T-helper 22 cell (primary cell): ENCODE measurements at places on chromosomes 3 and 15.

DNA sequence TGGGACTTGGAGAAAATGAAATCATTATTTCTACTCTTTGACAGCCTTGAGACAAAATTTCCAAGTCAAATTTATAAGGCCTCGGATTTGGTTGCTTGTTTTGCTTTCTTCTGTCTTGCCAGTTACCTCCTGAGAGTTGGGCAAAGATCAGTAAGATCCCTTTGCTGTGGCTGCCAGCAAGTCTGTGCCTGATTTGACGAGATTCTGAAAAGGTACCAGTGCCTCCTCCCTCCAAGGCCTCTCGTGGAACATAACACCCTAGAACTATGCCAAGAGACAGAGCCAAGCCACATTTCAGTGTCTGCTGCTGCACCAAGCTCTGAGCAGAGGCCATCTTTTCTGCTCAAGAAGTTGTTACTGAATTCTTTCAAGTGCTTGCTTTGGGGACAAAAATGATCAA, 61.0 kb downstream of the GTPBP8 start:
- no peak for DNase-seq

DNA sequence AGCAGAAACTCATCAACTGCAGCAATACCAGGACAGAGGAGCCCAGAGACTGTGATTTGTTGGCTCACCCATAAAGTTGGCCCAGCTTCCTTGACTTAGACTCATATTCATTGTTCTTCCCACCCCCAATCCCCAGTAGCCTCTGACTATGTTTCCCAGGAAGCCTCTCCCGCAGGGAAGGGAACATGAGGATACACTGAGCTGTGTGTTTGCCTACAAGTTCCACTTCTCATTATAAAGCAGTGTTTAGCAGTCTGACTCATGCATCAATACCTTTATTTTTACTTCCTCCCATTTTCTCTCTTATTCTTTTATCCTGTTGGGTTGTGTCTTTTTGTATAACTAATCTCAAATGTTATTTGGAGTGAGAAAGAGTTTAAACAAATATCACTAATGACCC, 111.6 kb upstream of the PHLDB2 start:
- DNase-seq = no peak

- no peak for DNase-seq
Measured at GRCh38 chr15:71201477-71201876, 86.2 kb downstream of the THSD4 start.

DNA sequence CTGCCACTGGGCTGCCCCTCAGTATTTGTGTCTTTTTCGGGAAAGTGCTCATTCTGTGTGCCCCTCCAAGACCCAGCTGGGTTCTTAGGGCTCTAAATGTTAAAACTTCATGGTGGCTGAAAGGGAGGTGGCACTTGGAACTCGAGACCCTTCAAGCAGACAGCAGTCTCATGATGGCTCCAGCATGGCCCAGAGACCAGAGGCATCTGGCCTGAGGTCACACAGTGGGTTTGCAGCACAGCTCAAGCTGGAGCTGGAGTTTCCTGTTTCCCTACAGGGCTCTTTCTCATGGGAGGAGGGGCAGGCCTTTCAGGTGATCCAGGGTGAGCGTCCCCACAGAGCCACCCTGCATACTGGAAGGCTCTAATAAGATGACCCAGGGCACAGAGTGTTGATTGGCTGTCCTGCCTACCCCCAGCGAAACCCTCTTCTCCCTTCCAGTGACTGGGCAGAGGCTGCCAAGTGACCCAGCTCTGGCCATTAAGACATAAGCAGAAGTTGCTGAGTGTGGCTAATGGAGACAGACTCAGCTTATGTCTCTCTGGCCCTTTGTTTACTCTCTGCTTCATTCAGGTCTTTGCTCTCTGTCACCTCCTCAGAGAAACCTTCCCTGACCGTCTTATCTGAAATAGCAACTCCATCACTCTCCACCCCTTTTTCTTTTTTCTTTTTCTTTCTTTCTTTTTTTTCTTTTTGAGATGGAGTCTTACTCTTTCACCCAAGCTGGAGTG, 166.6 kb upstream of the SMAD3 start:
- no peak for DNase-seq

DNA sequence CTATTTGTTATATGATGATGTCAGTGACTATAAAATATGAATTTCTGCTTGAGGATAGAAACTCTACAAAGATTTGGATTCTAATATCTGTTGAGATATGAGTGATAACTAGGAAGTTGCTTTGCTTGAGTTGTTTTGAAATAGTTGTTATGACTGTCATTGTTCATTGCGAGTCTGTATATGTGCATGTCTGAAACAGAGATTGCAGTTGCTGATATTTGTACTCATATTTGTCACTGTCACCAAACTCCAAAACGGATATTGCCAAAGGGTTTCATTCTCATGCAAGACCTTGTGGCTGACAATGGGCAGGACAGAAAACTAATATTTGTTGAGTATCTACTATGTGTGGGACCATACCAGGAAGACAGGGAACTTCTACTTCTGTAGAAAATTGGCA, 240.2 kb downstream of the CD47 start:
- no peak for DNase-seq

DNA sequence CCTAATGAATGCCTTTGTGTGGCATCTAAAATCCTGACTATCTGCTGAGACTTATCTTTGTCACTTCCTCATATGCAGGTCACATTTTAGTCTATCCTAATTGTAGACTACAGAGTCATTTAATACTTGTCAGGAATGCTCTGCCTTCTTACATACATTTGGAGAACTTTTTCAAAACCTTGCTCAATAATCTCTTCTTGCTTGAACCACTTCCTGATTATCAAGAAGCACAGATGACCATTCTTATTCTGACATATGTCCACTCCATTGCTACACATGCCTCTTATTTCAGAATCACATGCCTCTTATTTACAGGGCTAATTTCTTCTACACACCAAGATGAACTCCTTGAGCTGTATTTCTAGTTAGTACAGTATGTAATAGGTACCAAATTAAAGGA, 400.3 kb downstream of the TBC1D5 start:
- no peak for DNase-seq
